Omental fat pad (tissue), 4 donors: ENCODE measurements at places on chromosomes 5 and 9. TPM values are rescaled to one million over a fixed set of nuclear protein-coding genes. Genes with fewer than 3 reads are reported as not detected.

DNA sequence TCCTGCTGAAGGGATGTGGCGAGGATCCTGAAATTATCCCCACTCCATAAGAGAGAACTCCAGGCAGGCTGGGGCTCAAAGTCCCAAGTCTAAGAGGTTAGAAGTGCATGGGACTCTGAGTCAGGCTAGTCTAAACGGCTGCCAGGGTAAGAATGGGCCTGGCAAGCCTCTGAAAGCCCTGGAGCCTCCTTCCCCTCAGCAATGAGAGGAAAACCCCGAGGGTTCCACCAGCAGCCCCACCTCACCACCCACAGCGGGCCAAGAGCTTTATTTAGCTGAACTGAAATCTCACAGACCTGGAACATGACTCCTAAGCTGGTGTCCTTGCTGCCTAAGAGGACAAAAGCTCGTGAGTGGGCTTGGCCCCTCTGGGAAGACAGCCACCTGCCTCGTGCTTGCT, 135.5 kb downstream of the SEC61B start:
- no peak for DNase-seq

Gene SLC36A3
- not detected for total RNA-seq

GRCh38 chr5:145936401-145937131, at the start of gene SH3RF2:
SH3RF2 (plus strand) TSS chr5:145936578; CDS start chr5:145937929, 1,351 bp downstream.
- peak; percentile 26 for DNase-seq

GRCh38 chr9:137189297-137190295, 1.1 kb downstream of the SSNA1 start:
- DNase-seq, result no peak

Gene SPATA31C1
- not detected for total RNA-seq

Gene HRH2
- total RNA-seq, result 22.6 TPM

Gene ENHO
- total RNA-seq, result not detected

DNA sequence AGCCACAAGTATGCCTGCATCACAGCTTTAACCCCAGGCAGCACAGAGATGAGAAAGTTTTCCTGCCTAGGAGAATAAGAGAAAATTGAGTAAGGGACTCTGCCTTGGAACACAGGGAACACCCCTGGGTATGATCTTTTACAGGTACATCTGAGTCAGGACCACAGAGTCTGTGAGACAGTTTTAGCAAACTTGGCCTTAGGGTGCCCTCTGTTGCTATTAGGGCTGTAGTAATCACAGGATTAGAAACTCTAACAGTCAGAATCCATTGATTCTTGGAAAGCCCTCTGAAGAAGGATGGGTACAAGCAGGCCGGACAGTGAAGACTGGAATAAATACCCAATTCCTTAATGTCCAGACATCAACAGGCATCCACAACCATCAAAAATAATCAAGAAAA, 989.5 kb upstream of the CDH9 start:
- DNase-seq, result no peak

- no peak for DNase-seq
Measured at GRCh38 chr5:126848253-126848652, 71.3 kb downstream of the LMNB1 start.

GRCh38 chr5:515273-515836, 8.9 kb downstream of the SLC9A3 start:
- no peak for DNase-seq

GRCh38 chr5:77707791-77708190, 68.3 kb downstream of the TBCA start:
- DNase-seq, result no peak

Gene PCDHGB3
- 2.5 TPM for total RNA-seq

DNA sequence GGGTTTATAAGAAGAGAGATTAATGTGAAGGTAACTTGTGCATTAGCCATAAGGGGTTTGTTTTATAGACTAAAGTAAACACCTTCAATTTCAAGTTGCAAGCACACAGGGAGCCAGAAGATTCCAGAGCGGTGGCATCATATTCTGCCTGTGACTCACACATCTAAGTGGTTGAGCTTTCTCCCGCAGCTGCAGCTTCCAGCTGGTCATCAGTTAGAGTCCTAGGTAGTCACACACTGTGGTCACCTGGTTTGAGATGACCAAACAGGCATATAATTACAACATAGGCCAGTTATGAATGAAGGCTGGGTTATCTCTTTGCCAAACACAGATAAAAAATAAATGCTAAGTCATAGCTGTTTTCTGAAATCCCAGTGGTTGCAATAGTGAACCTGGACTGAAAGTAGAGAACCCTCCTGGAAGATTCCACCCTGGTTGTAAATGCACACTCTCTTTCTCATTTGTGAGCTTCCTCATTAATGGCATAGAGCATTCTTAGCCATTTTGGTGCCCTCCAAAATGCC, 171.3 kb downstream of the GDNF start:
- DNase-seq, result peak; percentile 29

DNA sequence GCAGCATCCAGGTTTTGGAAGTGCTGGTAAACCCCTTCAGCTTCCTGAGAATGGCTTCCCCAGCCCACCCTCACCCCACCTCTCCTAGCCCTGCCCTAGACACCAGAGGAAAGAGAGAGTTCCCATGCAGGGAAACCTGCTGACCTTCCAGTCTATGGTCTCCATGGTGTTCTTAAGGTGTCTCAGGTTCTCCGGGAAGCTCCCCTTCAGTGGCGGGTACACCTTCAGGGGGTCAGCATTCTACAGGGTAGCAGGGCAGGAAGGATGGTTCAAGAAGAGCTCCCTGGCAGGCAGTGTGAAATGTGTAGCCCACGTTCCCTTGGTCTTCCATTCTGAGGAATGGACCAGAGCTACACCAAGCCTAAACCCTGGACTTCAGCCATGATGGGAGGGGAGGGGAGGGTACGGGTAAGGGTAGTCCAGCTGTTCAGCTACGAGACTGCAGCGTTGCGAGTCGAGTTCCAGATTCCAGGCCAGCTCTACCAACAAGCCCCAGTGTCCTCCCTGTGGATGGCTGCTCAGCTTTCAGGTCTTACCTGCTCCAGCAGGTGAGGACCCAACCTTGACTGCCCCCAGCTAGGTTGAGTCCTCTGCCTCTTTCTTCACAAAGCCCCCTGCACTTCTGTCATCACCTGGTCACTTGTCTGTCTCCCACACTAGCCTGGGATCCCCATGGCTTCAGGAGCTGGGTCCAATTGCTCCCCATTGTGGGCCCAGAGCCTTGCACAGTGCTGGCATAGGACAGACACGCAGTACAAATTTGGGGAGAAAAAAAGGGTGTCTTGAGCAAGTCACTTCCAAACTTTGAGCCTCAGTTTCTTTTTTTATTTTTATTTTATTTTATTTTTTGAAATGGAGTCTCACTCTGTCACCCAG, 7.5 kb downstream of the CD74 start:
- DNase-seq, result no peak

DNA sequence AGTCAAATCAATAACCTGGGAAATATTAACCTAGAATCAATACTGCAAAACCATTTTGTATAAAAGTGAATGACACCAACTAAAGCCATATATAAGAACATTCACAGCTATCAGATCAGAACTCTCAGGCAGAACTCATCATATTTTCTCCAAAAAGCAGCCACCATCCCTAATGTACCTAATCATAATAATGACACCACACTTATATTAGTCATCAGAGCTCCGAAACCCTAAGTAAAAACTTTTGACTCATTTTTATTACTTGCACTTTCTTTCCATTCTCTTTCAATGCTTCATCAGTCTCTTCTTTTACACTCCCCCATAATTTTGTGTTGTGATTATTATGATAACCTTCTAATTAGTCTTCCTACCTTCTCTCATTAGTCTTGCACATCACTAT, 45.3 kb downstream of the INSL6 start:
- DNase-seq, result no peak

DNA sequence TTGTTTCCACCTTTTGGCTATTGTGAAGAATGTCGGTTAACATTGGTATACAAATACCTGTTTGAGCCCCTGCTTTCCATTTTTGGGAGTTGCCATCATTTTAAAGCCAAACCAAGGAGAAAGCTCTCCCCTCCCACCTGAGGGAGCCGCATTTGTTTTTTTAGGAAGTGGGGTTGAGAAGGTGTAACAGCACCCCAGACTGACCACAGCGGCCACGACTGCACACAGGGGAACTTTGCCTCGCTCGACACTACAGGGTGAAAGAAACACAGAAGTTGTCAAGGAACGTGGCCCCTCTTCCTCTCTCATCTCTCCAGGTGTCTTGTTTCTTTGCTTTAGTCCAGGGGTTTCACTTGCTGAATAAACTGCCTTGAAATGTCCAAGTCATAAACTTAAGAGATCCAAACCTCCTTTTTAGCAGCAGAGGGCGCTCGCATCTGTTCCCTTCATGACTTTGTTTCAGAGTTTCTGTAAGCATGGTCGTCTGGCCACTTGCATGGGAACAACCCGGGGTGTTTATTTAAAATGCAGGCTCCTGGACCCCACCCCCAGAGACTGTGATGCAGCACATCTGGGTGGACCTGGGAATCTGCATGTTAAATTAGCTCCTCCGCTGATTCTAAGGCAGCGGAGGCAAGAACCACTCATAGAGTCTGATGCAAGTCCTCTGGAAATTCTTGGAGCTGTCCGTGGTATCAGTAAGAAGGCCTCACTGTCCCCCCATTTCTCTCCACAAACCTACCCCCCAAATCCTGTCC, 2.1 kb upstream of the TTLL11 start:
- DNase-seq, result no peak

Gene PRRT1B
- total RNA-seq, result not detected

- DNase-seq, result no peak
Measured at GRCh38 chr5:139744471-139745131, 51.0 kb upstream of the PSD2 start.

GRCh38 chr5:137320056-137321045, 178.8 kb downstream of the SPOCK1 start:
- no peak for DNase-seq

GRCh38 chr9:118563677-118564076, 805.6 kb downstream of the BRINP1 start:
- no peak for DNase-seq

Gene FYB1
- total RNA-seq, result 23.9 TPM

Gene COX7C
- total RNA-seq, result 499 TPM

DNA sequence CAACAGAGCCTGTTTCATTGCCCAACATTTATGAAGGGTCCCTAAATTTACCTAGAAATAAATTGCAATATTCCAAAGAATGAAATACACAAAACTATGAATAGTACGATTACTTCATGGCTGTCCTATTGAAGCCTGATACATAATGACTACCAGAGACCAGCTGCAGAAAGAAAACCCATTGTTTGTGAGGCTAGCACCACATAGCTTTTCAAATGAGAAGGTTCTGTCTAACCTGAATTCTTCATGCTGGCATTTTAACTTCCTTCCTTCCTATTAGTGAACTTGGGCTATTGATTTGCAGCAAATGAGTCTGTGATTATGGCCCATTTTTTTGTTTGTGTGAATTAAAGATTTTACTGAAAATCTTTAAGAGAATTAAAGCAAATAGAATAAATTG, 47.3 kb downstream of the MEGF10 start:
- no peak for DNase-seq
